ENCODE measurements at places on chromosomes 2 and 18.

GRCh38 chr2:18752022-18752493, 162.7 kb upstream of the NT5C1B start:
- DNase-seq, result no peak

- DNase-seq, result no peak
These were observed 99.9 kb downstream of the RBBP8 start for GRCh38 chr18:23033056-23033455.

DNA sequence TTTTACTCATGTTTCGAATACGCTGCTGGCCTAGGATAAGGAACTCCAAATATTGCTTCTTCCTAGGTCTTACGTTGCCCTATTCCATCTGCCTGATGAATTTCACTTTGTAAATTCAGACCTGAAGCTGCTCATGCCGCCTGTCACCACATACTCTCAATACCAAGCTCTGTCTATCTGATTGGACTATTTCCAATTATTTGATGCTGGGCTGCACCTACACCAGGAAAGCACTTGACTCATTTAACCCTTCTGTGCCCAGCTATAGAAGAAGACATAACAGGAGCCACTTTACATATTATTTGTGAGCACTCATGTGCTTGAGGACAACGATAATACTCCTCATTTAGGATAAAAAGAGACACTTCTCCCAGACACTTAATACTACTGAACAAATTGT, 1293.9 kb upstream of the LRRTM1 start:
- DNase-seq, result no peak

DNA sequence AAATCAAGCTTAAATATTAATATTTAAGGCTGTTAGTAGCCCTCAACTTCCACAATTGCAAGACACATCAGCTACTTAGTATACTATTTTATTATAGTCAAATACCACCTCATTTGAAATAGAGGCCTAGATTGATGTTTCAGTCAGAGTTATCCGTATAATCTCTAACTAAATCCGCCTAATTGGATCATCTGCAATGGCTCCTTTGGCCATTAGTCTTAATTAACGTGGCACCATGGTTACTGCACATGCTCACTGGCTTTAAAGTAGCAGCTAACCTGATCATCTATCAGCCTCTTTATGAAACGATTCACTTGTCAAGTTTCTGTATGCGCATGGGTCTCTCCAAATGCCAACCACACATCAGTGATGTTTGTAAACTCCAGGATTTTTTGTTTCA, 112.3 kb downstream of the COLEC12 start:
- DNase-seq, result no peak

- no peak for DNase-seq
These were observed 40.9 kb downstream of the RNF144A start for GRCh38 chr2:6957910-6958615.

- DNase-seq, result no peak
These were observed 78.5 kb downstream of the RHOB start for GRCh38 chr2:20525041-20526035.

- DNase-seq, result no peak
These were observed 249.2 kb upstream of the GCFC2 start for GRCh38 chr2:75959724-75960471.

- no peak for DNase-seq
These were observed 342.7 kb downstream of the TDRD15 start for GRCh38 chr2:21466341-21466927.

GRCh38 chr18:74266161-74266560, 25.6 kb downstream of the CYB5A start:
- no peak for DNase-seq

DNA sequence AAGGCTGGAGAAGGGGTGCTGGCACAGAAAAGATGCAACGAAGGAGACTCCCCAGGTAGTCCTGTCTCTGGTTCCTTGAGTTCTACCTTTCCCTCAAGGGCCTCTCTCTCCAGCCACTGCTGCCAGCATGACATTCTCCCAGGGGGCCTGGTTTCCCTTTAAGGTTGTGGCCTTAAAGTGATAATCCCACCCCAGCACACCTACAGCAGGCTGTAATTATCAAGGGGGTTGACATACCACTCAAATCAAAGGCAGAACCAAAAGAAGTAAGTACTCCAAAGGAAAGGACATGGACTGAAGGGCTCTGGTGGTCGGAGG, 127.4 kb upstream of the MSH6 start:
- DNase-seq, result no peak

- DNase-seq, result no peak
These were observed 13.2 kb downstream of the CYP26B1 start for GRCh38 chr2:72134408-72134996.

DNA sequence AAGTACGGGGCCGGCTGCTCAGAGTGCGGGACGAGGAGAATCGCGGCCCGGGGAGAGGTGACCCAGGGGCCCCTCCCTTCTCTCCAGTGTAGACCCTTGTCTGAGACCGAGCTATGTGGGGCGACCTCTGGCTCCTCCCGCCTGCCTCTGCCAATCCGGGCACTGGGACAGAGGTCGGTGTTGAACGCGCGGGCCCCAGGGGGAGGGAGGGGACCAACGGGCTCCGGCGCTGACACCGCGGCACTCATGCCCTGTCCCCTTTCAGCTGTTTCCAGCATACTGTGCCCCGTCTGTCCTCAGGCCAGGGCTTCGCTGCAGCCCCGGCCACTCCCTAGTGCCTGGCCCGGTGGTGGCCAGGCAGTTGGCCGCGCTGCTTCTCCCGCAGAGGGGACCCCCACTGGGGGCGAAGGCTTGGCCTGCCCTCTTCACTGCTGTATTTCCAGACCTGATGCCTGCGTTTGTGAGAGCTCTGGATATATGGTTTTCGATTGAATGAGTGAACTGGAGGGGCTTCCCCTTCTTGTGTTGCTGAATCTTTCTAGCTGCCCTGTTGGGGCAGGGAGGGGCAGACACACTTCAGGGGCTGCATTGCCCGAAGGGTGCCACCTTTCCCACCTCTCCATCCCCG, 809 bp downstream of the DBI start:
- DNase-seq, result peak; percentile 68

- DNase-seq, result no peak
These were observed 281.7 kb upstream of the LRATD1 start for GRCh38 chr2:14350856-14351255.

DNA sequence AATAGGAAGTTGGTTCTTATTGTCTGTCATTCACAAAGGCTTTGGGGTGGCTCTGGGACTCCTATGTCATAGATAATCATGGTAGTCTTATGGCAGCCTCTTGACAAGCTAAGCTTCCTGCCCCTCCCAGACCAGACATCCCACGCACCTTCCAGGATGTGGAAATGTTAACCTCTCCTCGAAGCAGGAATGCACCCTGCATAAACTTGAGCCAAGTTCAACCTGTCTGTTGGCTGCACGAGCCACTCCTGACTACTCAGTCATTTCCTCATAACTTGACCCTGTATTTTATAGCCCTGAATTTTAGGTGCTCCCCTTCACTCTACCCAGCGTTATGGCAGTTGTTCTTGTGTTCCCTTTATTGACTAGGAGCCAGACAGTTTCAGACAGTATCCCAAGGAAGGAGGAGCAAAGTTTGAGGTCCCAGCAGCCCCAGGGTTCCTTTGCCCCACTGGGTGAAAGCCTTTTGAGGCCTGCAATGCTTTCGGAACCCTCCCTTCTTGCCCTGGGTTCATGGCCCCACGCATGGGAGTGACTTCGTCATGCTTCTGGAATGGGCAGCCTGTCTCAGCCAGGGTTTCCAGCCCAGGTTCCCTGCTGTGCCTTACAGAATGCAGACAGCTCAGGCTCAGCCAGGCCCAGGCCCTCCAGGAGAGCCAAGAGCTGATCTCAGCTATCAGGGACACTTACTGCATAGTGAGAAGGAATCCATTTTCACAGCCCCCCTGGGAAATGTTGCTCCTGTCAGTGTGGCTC, 15.6 kb upstream of the INO80C start:
- DNase-seq, result peak; percentile 32

DNA sequence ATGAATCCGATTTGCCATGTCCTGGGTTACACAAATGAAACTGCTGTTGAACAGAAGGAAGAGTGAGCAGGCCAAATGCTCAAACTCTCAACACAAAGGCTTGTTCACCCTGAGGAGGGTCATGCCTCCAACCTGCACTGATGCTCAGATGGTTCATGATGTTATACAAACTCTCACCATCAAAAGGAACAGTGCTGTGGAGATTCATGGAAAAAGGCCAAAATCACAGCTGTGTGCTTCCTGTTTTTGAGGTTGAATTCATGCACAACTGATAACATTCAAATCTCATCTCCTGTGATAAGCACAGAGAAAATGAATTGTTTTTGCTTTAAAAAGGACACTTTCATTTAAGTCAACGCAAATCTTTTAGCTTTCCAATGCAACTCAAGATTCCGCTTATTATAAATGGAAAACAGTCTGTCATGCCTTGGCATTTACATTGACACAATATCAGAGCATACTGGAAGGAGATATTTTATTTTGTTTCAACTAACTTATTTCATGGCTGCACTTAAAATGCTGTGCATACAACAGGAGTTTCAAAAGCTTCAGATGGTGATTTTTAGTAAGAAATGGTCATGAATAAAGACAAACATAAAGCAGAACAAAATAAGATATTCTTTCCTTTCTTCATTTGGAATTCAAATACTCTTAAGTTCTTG, 22.2 kb upstream of the TTN start:
- no peak for DNase-seq

GRCh38 chr2:37653093-37653492, 18.3 kb downstream of the CDC42EP3 start:
- no peak for DNase-seq

DNA sequence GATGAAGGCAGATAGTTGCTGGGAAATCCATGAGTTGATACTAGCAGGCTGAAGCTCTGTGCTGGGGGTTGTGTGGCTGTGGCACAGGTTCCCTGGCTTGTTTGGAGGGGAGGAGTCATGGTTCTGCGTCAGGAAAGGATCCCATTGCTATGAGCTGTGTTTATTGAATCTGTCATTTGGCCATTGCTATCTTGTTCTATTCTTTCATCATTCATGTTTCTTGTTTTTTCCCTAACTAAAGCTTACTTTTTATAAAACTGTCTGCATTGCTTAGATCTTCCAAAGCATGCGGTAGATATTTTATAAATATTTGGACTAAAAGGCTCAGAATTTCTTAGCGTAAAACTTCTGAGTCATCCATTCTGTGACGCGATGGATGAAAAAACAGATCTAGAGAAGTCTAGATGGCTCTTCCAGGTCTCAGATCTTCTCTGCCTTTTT, 335.3 kb downstream of the PTPRM start:
- no peak for DNase-seq
